ENCODE measurements at places on chromosomes 2 and 18.

DNA sequence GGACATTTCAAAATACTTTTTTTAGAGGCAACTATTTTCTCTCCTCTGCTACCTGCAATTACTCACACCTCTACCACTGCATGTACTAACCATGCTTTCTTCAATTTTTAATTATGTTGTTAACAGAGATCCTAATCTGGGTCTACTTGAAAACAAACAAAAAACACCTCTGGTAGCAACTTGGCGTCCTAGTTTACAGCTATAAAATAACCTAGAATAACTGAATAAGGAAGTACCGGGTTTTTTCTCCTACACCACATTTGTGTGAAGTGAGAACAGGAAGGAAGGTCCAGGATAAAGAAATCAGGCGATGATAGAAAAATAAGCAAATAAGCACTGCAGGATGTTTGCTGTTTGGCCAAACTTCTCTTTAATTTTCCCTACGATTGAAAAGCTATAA lies 633.5 kb downstream of the LRP1B start:
- no peak for DNase-seq

DNA sequence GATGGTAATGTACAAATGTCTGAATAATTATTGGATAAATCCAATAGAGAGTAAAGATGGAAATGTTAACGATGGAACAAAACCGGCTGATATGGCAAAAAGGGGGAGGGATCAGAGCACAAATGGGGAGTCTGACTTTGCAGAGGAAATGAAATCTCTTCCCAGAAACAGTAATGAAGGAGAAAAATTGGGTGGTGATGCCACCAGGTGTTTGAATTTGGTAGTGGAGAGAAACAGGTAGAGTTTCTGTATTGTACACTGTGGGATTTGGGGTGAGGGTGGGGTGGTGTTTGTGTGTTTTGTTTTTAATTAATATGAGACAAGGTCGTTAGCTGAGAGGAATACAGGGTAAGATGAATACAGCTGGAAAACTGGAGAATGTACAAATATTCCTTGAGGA lies 20.4 kb upstream of the XDH start:
- no peak for DNase-seq

DNA sequence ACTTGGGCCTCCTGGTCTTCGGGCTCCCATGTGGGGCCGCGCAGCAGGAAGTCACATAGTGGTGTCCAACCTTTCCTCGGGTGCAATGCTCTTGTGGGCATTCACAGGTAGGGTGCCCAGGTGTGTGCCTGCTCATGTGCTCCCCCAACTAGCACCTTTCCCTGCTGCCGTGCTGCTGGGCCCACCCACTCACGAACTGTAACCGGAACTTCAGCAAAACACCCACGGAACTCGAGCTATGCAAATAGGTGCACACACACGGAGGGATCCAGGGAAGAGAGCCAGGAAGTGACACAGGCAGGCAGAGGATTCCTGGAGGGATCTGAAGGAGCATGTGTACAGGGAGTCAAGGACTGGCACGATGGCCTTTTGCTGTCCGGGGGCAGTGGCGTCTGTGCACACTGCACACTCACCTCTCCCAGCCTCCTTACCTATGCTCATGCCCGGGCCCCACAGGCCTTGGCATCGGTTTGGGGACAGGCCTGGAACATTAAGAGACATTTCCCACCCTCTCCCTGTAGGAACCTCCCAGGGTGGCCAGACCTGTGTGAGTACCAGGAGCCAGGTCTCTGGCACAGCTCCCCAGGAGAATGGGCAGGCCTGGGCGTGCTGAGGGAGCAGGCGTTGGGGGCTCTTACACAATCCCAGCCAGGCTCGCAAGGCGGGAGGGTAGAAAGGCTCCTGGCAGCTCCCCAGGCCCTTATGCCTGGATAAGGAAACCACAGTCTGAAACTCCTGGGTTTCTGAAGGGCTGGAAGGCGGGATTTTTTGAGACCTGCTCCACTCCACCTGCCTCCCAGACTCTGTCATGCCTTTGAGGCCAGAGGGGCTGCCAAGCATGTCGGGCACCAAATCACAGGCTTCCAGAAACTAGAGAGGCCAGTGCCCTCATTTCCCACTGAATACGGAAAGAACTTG lies 6.6 kb upstream of the PTMA start:
- DNase-seq: no peak

- DNase-seq: no peak
Measured at GRCh38 chr2:42069568-42069967, 21.7 kb downstream of the PKDCC start.

DNA sequence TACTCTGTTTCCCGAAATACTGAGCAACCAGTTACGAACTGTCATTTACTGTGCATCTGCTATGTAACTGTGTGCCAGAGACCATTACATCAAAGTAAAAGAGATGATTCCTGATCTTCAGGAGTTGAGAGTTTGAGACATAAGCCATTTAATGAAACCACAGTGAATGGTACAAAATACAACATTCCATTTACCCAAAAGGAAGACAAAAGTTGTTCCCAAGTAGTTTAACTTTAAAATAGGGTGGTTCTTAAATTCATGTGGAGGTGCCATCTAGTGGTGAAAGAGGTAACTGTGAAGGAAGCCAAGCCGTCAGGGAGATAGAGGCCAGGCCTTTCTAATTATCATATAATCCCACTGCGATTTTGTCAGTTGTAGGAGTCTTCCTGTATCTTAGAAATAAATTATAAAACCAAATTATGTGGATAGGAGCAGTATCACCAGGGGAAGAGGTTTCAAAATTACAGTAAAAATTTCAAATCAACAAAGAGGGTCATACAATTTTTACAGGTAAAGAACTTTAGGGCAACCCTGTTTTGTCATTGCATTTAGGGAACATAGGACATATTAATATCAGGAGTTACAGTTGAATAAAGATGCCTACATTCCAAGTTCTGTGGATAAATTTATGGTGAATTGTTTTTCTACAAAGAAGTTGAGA lies 67.7 kb downstream of the EPAS1 start:
- peak; percentile 37 for DNase-seq

- no peak for DNase-seq
Measured at GRCh38 chr2:219437141-219437540, 2.5 kb downstream of the SPEG start.

DNA sequence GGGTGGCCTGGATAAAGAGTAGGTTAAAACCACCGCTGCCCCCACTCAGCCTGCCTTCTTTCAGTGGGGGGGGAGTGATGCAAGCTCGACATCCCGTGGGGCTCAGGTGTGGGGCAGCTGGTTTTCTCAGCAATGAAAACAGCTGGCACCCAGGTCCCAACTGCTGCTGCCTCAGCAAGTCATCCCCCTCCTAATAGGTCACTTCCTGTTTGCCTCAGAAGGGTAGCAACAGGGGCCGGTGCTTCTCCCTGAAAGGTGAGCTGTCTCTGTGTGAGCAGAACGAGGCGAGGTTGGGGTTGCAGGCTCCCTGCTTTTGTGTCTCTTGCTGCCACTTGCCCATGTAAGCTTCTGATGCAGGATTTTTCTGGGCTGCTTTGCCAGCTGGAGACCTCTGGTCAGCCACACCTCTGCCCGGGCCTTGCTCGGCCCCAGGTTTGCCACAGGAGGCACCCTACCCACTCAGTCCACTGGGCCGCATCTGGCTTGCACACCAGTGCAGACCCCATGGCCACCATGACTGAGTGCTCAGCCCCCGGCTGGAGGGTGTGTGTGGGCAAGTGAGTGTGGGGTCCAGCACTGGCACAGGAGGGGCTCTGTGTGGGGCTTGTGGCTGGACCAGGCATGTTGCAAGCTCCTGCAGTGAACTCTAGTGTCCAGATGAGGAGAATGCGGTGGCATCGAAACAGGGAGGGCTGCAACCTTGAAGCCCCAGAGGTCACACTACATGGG lies 11.5 kb upstream of the ASB1 start:
- DNase-seq: no peak

GRCh38 chr2:163737563-163737962 lies 1.8 kb upstream of the FIGN start:
- no peak for DNase-seq

GRCh38 chr2:241372361-241372992 lies 16.4 kb downstream of the FARP2 start:
- peak; percentile 18 for DNase-seq

- DNase-seq: no peak
Measured at GRCh38 chr18:36593641-36594040, 235.2 kb downstream of the TPGS2 start.

GRCh38 chr2:217360781-217361482 lies 501.1 kb upstream of the TNP1 start:
- no peak for DNase-seq

GRCh38 chr18:30595942-30596341 lies 446.6 kb downstream of the DSC3 start:
- no peak for DNase-seq

- no peak for DNase-seq
Measured at GRCh38 chr18:10289951-10290637, 164.3 kb upstream of the APCDD1 start.

DNA sequence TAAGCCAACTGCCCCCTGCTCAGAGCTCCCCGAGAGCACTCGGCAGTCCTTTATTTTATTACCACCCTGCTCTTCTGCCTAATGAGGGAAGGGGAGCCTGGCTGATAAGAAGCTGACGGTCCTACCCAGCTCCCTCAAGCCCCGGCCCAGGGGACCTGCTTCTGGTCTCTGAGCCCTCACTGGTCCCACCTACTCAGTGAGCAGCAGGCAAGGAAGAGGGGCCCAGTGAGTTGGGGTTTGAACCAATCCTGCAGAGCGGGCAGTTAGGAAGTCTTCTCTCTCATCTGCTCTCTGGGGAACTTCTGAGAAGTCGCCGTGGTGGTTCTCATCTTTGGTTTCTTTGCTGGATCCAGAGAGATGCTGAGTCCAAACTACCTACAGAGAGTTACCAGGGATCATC lies 218.9 kb downstream of the NDUFA10 start:
- DNase-seq: no peak

DNA sequence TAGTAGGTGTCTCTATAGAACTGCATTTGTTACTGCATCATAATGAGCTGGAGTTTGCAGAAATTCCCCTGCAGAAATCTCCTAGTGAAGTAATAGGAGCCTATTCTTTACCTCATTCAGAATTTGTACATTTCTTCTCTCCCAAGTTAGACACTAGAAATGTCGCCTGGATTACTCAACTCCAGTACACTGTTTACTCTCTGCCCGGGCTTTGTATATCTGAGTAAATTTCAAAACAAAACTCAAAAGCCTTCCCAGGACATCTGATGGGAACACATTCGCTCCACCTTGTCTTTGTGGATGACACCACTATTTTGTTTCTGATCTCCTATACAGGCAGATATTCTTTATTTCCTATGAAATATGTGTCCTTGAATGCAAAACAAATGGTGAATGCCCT lies 76.8 kb downstream of the POU3F3 start:
- no peak for DNase-seq

DNA sequence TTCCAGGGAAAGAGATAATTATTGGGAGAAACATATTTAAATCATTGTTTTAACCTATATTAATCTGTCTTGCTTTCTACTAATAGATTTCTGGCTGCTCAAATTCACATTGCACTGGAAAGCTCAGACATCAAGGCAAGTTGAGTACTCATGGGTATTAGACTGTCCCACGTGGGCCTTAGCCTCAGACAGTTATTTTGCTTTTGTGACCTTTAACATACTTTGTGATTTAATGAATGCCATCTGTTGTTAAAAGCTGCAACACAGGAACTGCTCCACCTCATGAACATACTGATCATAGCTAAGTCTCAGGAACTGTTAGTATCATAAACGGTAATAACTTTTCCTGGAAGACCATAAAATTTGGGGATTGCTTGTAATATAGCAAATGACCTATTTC lies 2.7 kb upstream of the LCT start:
- no peak for DNase-seq

- DNase-seq: no peak
Measured at GRCh38 chr18:21361307-21361880, 119.4 kb downstream of the GREB1L start.

DNA sequence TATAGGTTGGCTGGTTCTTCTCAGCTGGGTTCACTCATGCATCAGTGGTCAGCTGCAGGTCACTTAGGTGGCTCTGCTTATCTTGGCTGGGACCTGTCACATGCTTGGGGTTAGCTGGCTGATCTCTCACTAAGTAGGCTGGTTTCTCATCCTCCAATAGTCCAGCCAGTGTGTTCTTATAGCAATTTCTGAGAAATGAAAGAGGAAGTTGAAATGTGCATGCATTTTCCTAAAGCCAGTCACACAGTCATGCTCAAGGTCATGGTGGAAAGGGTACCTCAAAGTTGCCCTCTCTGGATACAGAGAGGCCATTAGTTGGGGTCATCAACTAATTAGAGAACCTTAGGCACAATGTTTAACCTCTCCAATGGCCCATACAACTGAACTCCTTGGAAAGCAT lies 64.4 kb downstream of the KLHL29 start:
- DNase-seq: no peak

- no peak for DNase-seq
Measured at GRCh38 chr18:45935591-45936335, 31.4 kb downstream of the EPG5 start.

DNA sequence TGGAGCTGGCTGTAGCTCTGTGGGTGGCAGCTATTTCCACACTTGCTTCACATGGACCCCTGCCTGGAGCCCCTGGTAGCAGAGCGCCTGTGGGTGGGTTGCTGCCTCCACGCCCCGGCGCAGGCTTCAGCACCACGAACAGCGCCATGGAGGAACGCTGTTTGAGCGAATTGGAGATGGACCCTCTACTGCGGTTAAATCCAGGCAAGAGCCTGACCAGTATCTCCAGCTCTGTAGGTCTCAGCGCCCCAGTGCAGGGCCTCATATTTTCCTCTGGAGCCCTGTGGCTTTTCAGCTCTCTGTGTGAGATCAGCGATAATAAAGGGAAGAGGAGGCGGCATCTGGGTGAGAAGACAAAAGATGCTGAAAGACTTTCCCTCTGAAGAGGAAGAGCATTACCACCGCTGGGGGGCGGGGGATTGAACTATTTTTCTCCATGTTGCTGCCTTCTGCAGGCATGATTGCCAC lies 12.0 kb downstream of the ONECUT2 start:
- DNase-seq: no peak

GRCh38 chr2:165839610-165840009 lies 45.6 kb upstream of the GALNT3 start:
- no peak for DNase-seq

- no peak for DNase-seq
Measured at GRCh38 chr2:188333751-188334524, 42.3 kb downstream of the GULP1 start.

GRCh38 chr2:203656522-203657287 lies 49.7 kb upstream of the CD28 start:
- no peak for DNase-seq

DNA sequence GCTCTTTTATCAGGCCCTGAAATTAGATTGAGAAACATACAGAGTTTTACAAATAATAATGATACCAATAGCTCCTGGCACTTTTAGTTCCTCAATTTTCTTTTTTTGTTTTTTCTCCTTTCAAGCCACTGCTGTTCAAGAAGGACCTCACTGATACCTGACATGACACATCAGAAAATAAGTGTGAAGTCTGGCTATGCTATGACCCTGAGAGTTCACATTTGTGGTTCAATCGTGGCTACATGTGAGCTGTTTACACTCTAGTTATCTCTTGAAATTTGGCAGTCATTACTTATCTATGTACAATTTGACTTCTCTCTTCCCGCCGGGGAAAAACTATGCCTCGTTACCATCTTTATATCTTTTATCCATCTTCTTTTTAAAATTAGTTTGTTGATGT lies 686.5 kb downstream of the EPHA4 start:
- no peak for DNase-seq
